Fibroblast of lung (primary cell): ENCODE measurements at places on chromosomes 16 and 17. TPM values are rescaled to one million over a fixed set of nuclear protein-coding genes. Genes with fewer than 3 reads are reported as not detected.

DNA sequence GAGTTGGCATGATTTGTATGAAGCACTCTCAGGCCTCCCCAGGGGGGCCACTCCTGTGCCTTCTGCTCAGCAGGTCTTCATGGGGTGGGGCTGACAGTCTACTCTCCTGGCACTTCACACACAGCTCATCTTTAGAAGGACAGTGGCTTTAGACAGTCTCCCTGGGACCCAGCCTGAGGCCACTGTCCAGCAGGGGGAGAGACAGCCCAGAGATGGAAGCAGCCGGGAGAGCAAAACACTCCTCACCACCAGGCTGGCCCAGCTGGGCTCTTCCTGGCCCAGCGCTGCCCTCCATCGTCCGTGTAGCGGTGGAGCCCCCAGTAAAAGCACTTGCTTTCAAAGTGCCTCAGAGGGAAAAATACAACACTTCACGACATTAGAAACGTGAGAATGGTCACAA, 62.0 kb upstream of the CRHR1 start:
- DNase-seq, result no peak

Gene TOP2A
- total RNA-seq, result 4.9 and 41.6 TPM in 2 replicates

- no peak for DNase-seq
Measured at GRCh38 chr16:49670627-49671026, 185.3 kb downstream of the ZNF423 start.

DNA sequence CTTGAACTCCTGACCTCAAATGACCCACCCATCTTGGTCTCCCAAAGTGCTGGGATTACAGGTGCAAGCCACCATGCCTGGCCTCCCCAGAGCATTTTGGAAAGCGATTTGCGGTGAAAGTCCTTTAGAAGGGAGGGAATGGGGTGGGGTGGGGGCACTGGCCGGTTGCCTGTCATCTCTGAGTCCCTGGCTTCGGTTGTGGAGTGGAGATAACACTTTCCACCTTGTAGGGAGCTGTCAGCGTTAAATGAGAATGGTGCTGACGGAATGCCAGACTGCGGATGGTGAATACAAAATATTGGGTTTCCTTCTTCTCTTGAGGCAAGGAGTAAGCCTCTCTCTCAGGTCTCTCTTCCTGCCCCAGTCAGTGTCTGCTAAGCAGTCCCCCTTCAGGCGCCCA, 5.2 kb upstream of the WNT3 start:
- DNase-seq, result no peak

DNA sequence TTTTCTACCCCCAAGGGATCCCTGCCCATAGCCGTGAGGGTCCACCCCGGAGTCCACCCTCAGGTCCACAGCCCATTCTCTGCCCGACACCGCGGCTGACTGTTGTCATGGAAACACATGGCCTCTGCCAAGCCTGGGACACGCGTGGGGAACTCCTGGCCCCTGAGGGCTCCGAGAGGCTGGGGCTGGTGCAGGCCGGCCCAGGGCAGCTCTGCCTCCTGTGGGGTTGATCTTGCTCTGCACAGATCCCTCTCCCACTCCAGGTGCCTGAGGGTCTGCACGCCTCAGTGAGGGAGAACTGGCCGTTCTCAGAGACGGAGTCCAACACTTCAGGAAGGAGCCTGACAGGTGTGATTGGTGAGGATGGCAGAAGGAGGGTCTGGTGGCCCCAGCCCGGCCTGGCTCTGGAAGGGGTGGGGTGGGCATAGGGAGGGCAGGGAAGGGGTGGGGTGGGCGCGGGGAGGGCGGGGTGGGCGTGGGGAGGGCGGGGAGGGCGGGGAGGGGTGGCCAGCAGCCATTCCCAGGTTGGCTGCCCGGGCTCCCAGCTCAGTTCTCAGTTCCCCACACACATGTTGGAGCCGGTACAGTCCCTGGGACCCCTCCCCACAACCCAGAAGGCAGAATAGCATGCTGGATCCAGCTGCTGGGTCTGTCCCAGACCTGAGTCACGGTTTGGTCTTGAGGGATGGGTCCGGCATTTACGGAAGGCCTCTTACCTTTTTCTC, 6.4 kb downstream of the MRPL28 start:
- no peak for DNase-seq

GRCh38 chr17:59972778-59973177, 8.2 kb upstream of the RNFT1 start:
- peak; percentile 5 for DNase-seq

DNA sequence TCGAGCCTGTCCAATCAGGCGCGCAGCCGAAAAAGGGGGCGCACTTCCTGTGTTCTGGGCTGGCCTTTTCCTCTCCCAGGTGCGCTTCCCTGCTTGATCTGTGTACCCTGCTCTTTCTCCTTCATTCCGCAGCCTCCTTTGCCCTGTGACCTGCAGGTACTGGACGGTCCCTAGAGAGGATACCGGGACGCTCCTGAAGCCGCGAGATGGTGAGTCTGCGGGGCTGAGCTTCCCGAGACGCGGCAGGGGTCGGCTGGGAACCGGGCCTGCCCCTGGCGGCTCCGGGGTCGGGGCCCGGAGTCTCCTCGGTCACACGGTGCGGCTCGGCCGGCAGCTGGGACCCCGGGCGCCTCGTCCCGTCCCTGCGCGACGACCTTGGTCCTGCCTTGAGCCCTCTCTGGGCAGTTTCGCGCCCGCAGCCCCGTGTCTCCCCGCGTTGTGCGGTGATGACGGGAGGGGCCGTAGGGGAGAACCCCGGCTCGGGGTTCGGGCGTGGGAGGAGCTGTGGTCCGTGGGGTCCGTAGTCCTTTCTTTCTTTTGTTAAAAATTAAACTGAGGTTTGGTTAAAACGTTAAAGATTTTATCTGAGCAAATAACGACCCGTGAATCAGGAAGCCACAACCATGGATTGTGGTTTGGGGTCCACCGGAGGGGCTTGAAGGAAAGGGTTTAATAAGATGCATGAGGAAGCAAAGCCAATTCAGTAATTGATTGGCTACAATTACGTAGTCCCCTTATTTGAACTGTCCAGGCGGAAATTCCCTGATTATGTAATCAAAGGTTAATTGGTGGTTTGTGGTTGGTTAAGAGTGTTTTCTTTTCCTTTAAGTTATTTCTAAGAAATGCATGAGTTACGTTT, 172.8 kb upstream of the ZNF267 start:
- peak; percentile 39 for DNase-seq

DNA sequence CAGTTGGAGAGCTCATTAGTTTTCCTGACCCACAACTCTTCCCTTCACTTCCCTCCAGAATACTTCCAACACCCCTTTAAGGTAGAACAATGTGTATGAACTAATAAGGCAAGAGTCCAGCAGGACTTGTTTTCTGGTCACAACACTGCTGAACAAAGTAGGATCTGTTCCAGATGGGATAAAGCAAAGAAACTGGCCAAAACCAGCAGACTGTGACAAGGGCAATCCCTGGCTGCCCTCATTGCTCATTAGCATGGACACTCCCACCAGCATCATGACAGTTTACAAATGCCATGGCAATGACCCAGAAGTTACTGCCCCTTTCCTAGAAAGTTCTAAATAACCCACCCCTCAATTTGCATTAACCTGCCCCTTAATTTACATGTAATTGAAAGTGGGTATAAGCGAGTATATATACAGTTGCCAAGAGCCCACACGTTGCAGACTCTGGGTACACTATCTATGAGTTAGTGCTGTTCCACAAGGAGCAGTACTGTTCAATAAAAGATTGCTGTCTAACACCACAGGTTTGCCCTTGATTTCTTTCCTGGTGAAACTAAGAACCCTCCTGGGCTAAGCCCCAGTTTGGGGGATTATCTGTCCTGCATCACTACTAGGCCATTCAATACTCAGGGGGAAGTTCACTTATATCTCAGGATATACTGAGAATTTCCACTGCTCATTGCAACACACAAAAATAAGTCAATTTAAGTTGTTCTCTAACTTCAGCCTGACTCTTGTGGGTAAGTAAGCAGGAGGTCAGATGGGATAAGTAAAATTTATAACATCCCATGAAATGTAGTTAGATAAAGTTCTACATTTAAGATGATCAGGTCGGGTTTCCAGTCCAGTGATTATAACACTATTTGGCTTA, 82.3 kb downstream of the SSH2 start:
- peak; percentile 11 for DNase-seq

DNA sequence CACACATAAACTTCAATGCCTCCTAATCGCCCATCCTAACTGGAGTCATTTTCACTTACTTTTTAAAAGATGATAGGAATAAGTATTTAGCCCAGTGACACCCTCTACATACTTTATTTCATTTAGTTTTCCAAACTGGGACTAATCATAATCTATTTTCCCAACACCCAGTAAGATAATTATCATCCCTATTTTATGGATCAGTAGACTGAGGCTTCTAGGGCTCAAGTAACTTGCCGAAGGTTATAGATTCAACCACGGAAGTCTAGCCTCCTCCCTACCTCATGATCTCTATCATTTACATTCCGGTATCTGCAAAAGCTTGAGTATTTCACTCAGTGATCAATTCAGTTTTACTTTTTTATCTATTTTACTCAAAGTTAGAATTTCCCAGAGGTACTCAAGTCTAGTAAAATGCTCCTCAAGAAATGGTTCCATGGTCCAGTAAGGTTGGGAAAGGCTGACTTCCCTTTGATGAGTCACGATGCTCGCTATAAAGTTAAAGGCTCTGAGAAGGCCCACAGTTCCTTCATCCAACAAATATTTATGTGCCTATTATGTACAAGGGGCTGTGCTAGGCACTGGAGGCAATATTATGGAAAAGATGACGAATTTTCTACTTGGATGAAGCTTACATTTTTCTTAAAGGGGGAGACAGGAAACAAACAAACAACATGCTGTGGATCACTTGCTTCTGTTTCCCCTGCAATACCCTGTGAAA, 75.1 kb downstream of the TOX3 start:
- DNase-seq, result no peak

DNA sequence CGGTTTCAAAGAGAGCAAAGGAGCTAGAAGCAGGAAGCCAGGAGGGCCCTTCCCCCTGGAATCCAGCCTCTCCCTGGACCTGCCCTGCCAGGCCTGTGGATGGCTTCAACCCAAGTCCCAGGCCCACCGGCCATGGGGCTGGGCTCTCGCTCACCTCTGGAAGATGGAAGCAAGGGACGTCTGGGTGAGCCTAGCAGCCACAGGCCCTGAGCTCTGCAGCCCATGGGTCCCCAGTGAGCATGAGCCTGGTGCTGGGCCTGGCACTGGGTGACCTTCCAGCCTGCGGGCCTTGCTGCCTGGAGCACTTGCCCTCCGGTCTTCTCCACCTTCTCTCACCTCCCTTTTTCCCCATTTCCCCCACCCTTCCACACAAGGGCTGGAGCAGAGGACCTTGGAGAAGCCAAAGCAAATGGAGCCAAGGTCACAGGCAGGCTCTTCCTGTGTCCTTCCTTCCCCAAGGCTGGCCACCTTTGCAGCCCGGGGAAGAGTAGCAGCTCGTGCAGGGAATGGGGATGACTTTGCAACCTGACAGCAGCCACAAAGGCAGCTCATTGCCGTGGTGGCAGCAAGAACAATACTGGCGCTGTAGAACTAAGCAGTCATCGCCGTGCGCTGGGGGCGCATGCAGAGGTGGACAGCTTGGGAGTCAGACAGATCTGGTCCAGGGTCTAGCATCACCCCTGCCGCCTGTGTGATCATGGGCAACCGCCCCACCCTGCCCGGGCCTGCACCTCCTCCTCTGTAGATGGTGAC, 86.6 kb downstream of the AMFR start:
- no peak for DNase-seq

DNA sequence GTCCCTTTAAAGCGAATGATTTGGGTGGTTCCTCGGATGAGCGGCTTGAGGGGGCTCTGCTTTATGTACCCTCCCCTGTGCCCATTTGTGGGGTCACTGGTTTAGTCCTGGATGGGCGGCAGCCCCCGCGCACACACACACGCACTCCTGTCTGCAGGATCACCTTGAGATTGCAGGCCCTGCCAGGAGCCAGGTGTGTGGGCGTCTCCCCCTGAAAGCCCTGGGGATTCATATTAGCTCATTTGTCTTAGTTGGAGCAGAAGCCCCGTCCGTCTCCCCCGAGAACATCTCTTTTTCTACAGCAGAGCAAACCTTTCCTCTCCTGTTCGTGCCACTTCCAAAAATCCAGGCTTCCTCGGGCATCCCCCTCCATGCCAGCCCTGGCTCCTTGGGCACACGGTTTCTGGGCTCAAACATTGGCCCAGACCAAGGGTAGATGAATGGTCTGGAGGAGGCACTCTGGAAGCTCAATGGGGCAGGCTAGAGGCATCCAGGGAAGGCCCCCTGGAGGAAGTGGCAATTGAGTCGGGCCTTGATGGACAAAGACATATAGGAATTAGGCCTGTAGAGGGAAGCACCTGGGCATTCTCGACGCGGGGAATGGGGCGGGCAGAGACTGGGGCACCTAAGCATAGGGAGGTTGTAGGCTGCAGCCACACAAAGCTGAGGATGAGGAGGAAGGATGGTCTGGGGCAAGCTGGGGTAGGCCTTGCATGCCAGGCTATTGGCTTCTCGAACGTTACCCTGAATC, 218.5 kb upstream of the GSE1 start:
- DNase-seq, result no peak

Gene ARHGAP44
- 1.5 and 1.7 TPM in 2 replicates for total RNA-seq

Gene PLSCR3
- 18.7 and 25.4 TPM in 2 replicates for total RNA-seq

- peak; percentile 17 for DNase-seq
Measured at GRCh38 chr16:85798901-85799496, 345 bp downstream of the EMC8 start.

GRCh38 chr17:76270770-76271668, 5.9 kb downstream of the UBALD2 start:
- DNase-seq, result no peak

DNA sequence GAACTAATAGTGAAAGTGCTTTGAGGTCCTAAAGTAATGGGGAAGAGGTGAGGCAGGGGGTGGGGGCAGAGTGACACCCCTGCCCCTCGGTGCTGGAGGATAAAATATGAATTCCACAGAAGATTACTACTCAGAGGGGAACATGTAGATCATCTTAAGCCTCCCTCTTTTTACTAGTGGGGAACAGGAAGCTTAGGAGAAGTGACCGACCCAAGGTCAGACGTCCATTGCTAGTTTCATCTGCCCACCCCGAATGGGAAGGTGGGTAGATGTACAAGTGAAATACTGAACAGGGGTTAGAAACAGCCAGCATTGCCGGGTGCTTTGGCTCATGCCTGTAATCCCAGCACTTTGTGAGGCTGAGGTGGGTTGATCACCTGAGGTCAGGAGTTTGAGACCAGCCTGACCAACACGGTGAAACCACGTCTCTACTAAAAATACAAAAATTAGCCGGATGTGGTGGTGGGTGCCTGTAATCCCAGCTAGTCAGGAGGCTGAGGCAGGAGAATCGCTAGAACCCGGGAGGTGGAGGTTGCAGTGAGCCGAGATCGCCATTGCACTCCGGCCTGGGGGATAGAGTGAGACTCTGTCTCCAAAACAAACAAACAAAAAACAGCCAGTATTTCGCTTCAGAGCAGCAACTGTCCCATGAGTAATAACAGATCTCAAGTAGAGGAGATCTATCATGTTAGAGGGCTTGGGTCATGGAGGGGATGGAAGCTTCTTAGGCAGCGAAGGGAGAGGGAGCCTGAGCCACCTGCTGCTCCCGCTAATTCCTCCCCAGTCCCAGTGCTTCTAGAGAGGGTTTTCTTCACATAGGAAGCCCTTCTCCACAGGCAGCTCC, 1.2 kb upstream of the NR1D1 start:
- no peak for DNase-seq

- no peak for DNase-seq
Measured at GRCh38 chr17:79405823-79406222, 205.0 kb downstream of the RBFOX3 start.
